CD4-positive, alpha-beta T cell treated with Interleukin-12 subunit alpha and Interleukin-12 subunit beta, for 1 hour (primary cell): ENCODE measurements at places on chromosomes 3 and 15.

- DNase-seq, result no peak
Observed at GRCh38 chr3:192246847-192247559, 480.3 kb downstream of the FGF12 start.

- DNase-seq, result no peak
Observed at GRCh38 chr3:108588601-108589000, 637 bp downstream of the CIP2A start.

DNA sequence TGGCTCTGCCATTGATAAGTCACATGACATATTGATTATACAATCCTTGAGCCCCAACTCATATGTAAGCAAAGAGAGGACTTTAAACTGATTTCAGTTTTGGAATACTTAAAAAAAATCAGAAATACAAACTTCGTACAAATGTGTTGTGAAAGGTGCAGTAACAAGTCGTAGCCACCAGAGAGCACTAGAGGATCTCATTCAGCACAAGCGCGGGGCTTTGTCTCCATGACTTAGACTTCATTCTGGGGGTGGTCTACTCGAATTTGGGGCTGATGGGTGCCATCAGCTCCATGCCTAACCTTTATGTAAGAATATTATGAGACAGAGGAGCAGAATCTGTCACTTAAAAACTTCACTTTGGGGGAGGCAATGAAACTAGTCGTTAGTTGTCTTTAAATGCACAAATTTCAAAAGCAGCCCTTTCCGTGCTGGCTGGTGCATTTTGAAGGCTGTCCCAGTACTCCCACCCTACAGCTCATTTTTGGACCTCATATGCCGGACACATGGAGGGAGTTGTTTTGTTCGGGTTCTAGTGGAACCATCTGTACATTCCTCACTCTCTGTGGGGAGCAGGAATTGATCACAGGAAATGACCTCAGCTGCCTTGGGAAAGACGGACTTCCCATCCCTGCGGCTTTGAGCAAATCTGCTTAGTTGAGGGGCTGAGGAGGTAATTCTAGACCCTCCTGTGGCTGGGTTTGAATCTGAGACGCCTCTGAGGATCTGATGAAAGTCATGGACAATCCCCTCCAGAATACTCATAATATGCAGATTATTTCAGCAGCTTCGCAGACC is 27.5 kb upstream of the MASP1 start:
- peak; percentile 53 for DNase-seq

- no peak for DNase-seq
Observed at GRCh38 chr15:57762302-57762701, 55.8 kb downstream of the POLR2M start.

DNA sequence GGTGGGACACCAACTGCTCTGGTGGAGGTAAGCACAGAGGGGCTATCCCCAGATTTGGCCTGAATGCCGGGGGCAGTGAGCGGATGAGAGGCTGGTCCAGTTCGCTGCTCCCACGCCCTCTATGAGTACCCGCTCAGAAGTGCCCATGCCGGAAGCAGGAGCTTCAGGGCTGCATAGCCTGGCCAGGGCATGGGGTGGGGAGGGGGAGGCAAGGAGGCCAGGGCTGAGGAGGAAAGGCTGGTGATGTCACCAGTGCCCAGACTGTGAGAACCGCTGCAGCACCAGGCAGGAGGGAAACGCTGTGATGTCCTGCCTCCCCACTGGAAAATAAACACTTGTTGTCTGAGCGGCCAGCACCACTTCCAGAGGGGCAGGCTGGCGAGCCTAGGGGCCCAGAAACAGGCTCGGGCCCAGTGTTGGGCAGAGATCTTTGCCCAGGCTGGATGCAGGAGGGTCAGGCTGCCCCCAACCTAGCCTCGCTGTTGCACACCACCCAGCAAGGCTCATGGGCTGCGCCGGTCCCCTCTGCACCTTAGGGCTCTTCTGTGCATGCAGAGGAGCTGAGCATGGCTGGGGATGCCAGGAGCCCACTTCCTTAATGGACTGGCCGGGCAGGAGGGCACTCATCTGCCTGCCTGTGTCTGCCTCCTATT is 10.9 kb upstream of the DLL4 start:
- DNase-seq, result no peak

DNA sequence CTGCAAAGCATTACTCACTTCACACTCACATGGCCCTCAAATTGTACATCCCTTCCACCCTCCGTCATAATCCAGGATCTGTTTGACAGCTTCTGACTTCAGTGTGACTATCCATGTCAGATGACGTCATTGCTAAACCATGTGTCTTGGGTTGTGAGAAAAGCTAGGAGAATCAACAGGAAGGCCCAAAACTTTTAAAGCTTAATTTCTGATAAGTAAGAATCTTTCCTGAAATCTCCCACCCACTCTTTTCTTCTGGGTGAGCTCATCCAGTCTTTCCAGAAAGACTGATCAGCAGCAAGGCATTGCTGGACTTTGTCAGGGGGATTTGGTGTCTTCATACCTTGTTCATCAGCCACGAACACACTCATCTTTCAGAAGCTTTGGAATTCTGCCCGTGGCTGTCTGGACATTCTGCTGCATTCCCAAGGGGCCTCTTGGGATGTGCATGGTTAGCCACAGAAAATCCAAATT is 11.5 kb upstream of the LMCD1 start:
- DNase-seq, result no peak

GRCh38 chr3:98984024-98984423 is 82.5 kb upstream of the DCBLD2 start:
- no peak for DNase-seq
